ENCODE measurements at places on chromosomes 11 and 22.

DNA sequence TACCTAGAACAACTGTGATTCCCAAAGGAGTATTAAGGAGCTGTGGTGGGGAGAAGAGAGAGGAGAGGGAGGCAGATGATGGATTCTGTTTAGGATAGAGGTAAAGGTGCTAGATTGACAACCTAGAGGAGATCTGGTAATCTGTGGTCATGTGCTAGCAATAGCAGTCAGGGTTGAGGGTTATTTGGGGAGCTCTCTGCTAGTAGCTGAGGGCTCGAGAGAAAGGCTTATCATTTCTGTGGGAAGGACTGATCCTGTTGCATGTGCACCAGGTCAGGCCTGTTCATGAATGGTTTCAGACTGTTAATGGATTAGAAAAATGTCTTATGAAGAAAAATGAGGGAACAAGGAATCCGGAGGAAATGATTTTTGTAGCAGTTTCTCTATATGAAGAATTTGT, 63.2 kb downstream of the MTMR3 start:
- DNase-seq: no peak

DNA sequence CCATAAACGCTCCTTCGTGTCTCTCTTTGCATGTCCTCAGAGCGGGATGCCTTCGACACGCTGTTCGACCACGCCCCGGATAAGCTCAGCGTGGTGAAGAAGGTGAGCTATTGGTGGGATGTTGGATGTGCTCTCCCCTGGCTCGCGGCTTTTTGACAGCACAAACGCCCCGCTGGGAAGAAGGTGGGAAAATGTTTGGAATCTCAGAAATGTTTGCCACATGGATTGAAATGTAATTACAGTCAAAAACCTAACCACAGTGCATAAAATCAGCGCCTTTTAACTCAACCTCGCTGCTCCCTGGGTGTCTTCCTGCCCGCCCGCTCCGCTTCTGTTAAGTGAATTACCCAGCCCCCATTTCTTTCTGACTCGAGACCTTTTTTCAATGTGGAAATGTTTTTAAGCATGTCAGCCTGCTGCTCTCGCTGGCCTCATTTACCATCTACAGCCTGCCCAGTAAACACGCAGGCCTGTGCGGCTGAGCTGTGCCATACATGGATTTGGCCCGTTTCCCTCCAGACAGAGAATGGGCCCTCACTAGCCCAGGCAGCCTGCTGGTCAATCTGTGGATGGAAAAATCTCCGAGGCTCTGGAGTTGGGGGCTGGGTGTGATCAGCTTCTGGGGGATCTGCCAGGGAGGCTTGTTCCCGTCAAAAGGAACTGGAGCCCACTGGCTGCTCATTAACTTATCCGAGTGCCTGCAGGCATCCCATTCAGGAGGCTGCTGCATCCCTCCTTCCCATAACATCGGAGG, 32.7 kb upstream of the PARVG start:
- DNase-seq: no peak

GRCh38 chr11:62421996-62422395, 3.2 kb downstream of the SCGB1A1 start:
- DNase-seq: no peak

GRCh38 chr11:132472411-132473172, 1059.7 kb downstream of the OPCML start:
- no peak for DNase-seq

Data from suppressor macrophage treated with lipopolysaccharide for 4 hours (primary cell).